ELR (cell line): ENCODE measurements at places on chromosomes 4 and X.

- no peak for DNase-seq
Observed at GRCh38 chr4:127410644-127411043, 222.1 kb upstream of the INTU start.

- no peak for DNase-seq
Observed at GRCh38 chr4:8410066-8410625, 30.4 kb downstream of the ACOX3 start.

DNA sequence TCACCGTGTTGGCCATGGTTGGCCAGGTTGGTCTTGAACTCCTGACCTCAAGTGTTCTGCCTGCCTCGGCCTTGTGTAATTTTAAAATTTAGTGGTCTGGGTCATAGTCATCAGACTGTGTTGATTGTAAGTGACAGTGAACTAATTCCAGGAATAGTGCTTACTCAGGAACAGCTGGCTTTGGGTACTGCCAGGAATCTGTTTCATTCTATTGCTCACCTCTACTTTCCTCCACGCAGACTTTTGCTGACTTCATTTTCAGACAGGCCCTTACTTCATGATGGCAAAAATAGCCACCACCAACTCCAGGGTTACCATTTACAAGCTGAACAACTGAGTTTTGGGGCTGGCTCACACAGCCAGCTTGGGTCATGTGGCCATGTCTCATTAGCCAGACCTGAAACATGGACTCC is 54.6 kb downstream of the FNIP2 start:
- peak; percentile 4 for DNase-seq

DNA sequence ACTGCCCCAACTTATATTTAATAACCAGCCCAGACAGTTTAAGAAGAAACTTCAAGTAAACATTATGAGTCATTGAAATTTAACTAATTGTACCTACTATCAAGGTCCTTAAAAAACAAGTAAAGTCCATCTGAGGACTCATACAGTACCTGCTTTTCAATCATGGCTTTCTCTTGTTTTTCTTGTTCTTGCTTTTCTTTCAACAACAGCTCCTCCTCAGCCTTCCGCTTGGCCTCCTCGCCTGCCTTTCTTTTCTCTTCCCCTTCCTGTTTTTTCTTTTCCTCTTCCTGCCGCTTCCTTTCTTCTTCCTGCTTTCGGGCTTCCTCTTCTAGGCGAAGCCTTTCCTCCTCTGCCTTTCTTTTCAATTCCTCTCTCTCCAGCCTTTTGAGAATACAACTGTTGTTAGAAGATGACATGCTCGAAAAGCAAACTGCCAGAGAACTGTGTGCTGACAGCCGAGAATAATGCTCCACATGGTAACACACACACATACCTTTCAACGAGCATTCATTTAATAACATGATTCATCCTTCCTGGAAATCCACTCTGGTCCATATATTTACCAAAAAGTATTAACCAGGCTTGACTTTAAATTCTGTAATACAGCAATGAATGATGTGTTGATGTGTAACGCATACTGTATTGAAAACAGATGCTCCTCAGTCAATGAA is 25.2 kb upstream of the BCLAF3 start:
- no peak for DNase-seq

DNA sequence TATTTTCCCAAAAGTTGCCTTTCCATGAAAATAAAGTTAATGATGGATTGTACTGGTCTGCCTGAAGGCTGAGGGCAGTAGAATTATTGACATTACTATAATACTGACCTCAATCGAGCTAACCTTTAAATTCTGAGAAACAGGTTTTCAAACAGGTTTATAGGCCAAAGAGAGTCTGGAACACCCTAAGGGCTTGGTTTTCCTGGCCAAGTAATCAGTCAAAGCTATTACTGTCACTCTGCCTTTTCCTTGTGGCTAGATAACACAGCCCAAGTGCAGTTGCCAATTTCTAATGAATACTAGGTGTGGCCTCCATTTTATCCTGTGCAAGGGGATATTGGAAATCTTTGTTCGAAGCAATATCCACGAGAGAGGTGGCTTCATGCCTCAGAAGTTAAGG is 75.2 kb downstream of the INTS12 start:
- no peak for DNase-seq

GRCh38 chrX:129577473-129577872 is 37.4 kb downstream of the OCRL start:
- peak; percentile 71 for DNase-seq

DNA sequence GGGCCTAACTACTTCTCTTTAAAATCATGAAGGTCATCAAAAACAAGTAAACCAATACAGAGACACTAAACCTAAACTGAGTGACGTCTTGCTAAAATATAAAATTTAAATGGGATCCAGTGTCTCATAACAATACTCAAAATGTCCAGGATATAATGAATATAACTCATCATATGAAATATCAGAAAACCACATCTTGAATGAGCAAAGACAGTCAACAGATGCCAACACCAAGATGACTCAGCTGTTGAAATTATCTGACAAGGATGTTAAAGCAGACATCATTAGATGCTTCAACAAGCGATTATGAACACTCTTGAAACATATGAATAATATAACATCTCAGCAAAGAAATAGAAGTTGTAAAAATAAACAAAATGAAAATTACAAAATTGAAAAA is 8.3 kb downstream of the NAP1L2 start:
- no peak for DNase-seq

GRCh38 chr4:73687421-73687820 is 52.9 kb upstream of the CXCL8 start:
- peak; percentile 30 for DNase-seq

DNA sequence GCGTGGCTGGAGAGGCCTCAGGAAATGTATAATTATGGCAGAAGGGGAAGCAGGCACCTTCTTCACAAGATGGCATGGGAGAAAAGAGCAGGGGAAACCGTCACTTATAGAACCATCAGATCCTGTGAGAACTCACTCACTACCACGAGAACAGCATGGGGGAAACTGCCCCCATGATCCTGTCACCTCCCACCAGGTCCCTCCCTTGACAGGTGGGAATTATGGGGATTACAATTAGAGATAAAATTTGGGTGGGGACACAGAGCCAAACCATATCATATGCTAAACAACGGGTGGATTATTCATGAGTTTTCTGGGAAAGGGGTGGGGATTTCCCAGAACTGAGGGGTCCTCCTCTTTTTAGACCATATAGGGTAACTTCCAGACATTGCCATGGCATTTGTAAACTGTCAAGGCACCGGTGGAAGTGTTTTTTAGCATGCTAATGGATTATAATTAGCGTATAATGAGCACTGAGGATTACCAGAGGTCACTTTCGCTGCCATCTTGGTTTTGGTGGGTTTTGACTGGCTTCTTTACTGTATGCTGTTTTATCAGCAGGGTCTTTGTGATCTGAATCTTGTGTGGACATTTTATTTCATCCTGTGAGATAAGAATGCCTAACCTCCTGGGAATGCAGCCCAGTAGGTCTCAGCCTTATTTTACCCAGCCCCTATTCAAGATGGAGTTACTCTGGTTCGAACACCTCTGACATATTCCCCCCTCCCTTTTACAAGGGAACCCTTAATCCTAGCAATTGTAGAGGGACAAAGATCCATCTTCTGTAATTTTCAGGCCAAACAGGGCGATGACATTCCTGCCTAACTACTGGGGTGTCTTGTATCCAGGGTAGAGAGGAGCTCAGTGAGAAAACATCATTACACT is 27.6 kb upstream of the ZNF81 start:
- no peak for DNase-seq

GRCh38 chrX:131802836-131803626 is 220.1 kb upstream of the STK26 start:
- DNase-seq, result no peak

GRCh38 chr4:102466298-102466697 is 34.9 kb upstream of the NFKB1 start:
- peak; percentile 33 for DNase-seq

DNA sequence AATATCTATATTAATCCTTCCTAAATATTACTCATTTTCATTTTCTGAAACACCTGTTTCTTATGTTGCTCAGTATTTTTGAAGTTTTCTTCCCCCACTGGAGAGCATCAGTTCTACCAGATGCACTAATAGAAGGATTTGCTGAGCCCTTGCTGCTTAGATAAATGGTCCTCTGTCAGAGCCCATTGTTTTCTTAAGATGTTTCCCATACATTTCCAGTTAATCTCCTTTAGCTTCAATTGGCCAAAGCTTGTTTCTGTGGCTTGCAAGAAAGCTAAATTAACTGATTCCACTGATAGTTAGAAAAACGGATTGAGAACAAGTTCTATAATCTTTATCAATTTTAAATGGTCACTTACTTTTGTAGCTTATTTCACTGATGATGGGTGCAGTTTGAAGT is 1425.5 kb downstream of the PCDH18 start:
- no peak for DNase-seq

GRCh38 chr4:174523025-174523693 is 871 bp upstream of the HPGD start:
- no peak for DNase-seq

- no peak for DNase-seq
Observed at GRCh38 chrX:132442691-132443090, 46.1 kb downstream of the MBNL3 start.

DNA sequence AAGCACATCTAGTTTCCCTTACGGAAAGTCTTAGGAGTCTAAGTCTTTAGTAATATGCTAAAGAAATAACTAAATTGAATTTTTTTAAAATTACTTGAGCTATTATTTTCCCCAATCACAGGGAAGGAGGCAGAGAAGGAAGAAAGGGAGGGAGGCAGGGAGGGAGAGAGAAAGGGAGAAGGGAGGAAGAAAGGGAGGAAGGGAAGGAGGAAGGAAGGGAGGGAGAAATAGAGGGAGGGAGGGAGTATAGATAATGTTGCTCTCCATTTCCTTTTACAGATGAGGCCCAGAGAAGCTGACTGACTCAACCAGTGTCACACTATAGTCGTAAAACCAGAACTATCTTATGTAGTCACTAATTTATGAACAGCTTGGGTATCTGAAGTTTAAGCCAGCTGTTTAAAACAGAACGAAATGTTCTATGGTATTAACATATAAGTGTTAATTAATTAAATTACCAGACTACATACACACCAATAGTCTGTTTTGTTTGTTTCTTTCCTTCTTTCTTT is 14.6 kb downstream of the SH3RF1 start:
- DNase-seq, result peak; percentile 79

DNA sequence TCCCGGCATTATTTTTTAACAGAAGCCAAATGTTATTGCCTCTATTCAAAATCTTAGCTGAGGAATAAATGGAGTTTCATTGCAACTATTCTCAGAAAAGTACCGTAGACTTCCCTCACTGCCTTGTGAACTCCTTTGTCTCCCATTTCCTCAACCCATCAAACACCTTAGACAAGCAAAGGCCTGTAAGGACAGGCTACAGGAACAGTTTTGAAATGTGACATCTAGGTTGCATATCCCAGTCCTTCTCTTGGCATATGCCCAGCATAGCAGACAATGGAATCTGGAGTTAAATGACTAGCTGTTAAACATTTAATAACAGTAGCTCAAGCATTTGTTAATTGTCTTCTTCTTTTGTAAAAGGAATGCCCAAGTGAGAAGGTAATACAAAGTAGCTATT is 1371.7 kb downstream of the STIM2 start:
- DNase-seq, result no peak

GRCh38 chr4:131430302-131430701 is 1718.8 kb upstream of the PCDH10 start:
- DNase-seq, result peak; percentile 7

- no peak for DNase-seq
Observed at GRCh38 chr4:52950226-52950625, 88.1 kb downstream of the RASL11B start.

DNA sequence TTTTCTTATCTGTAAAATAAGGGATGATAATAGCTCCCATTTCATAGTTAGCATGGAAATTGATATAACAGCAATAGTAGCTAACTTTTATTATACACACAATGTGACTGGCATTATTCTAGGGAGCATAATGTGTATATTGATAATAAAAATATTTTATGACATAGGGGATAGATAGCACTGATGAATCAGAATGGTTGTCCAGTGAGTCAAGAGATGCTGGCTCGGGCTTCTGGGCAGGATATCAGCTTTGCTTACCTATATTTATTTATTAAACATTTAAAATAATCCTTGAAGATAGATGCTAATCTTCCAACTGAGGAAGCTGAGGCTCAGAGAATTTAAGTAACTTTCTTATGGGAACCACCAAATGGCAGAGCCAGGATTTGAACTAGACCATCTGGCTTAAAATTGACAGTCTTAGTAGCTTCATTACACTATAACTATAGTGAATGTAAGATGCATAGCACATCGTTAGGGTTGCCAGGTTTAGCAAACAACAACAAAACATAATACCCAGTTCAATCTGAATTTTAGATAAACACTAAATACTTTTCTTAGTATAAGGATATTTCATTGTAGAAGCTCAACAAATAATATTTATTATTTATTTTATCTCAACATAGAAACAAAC is 2.7 kb downstream of the AFP start:
- peak; percentile 66 for DNase-seq

DNA sequence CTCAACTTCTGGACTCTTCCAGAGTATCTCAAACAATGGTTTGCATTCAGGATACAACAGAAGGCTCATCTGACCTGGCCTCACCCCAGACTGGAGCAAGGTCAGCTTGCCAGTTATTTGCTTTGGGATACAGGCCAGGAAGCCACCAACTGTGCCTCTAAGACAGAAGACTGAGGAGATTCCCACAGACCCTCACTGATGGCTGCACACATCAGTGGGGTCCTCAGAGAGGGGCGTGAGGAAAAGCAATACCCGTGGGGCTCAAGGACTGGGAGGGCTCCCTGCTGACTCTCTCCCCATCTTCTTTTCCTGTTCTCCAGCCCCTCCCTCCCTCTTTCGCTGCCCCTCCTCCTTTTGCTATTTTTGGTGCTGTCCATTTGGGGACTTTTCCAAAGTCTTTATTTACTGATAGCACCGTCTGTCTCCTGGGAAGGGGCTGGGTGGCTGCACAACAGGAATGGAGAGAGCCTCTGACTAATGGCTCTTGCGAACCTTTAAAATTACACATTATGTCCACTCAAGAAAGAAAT is 23.2 kb downstream of the RELL1 start:
- DNase-seq, result no peak

- DNase-seq, result no peak
Observed at GRCh38 chr4:38056011-38056685, 96.0 kb downstream of the PTTG2 start.

GRCh38 chr4:95728145-95728544 is 111.7 kb upstream of the PDHA2 start:
- DNase-seq, result no peak

DNA sequence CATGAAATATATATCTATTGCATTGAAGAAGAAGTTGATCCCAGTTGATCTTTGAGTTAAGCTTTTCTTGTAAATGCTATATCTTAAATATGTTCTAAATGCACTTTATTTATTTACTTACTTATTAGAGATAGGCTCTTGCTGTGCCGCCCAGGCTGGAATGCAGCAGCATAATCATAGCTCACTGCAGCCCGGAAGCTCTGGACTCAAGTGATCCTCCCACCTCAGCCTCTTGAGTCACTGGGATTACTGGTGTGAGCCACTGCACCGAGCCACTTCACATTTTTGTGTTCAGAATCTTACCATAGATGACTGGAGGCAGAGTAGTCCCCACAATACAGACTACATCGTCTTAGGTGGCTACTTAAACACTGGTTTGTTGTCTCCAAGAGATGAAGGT is 324.3 kb upstream of the SLIT2 start:
- peak; percentile 26 for DNase-seq
